SHP77 treated with DMSO at 0.1 percent for 48 hours (cell line): ENCODE measurements at places on chromosomes 12 and 14.

GRCh38 chr14:68866991-68867533 lies 74.2 kb upstream of the ZFP36L1 start:
- no peak for DNase-seq

DNA sequence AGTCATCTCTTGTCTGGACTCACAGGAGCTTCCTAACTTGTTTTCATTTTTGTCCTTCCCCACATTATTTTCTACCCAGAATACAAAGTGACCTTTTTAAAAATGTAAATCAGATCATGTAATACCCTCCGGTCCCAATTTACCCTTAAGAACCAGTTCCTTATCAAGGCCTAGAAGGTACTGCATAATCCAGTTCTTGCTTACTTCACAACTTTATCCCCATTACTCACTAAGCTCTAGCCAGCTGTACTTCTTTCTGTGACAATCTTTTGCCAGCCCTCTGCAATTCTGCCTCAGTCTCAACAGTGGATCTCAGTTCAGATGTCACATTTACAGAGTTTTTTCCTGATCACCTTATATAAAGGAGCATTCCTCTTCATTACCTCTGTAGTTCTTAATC lies 11.6 kb downstream of the RAP1B start:
- no peak for DNase-seq

DNA sequence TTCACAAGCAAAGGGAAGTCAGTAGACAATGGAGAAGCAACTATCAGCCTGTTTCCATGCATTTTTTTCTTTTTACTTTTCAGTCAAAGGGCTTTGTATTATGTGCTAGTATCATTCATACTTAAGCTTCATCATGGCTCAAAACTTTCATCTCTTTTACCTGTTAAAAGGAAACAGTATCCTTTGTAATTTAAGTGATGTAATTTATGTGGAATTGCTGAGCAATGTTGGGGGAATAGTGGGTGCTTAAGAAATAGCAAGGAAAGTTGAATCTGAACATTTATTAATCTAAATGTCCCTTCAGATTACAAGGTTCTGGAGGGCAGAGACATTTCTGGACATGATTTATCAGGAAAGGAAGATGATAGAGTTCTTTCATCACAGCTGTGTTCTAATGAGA lies 915.3 kb downstream of the VRK1 start:
- no peak for DNase-seq

GRCh38 chr12:114936148-114937079 lies 252.4 kb upstream of the TBX3 start:
- DNase-seq, result no peak

DNA sequence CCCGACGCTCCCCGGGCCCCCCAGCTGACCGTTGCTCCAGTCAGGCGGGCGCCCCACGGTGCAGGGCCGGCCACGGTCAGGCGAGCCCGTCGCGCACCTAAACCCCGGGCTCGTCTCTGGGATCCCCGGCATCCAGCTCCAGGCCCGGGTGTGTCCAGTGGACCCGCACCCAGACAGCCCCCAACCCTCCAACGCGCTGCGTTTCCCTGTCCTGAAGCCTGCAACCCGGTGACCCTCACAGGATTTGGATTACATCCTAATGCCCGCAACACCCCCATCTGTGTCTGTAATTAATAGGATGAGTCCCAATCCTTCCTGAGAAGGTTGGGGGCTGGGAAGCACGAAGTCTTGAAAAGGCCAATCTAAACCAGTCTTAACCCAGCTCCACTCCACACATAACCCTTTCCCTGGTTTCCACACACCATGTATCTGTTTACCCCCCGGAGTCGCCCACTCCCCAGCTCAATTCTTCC lies 10.4 kb downstream of the CPNE6 start:
- DNase-seq, result no peak

DNA sequence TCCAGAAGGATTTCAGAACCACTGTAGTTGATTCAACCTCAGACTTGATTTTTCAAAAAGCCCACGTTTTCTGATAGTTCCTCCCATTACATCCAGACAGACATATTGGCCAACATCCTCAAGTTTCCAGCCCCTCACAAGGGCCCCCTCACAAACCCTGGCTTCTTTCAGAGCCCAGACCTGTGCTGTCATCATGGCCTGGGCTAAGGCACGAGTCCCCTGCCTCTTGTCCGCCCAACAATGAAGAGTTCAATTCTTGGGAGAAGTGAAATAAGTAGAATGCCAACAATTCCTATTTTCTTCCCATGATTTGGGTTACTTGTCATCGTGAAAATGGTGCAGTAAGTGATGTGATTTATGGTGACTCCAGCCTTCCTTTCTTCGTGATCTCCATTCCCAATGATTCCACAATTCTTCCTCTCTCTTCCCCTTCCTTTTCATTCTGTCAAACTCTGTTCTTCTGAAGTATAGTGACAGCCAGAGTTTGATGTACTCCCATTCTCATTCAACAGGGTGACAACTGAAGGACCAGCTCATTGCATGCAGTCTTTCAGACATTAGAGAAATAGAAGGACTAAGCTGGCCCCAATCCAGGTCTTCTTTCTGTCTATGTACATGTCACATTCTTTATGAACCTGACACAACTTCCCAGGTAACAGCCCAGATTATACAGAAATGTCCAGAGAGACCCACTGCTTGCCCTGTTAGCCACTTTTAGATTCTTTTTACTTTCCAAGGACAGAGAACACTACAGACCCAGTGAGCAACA lies 29.2 kb downstream of the SPTB start:
- DNase-seq, result no peak

DNA sequence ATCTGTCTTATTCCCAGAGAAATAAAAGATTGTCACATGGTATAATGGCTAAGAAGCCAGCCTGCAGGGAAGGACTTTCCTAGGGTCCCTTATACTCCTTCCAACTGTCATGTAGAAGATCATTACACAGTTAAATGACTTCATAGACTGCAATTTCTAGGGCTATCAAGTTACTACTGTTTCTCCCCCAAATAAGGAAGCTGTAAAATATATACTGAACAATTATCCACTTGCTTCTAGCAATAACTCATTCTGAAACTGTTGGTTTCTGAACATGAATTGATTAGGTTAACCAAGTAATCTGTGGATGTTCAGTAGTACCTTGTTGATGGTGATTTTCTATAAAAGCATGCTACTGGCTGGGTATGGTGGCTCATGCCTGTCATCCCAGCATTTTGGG lies 44.6 kb downstream of the A2ML1 start:
- DNase-seq, result no peak

- no peak for DNase-seq
Measured at GRCh38 chr12:7101694-7102131, 7.3 kb downstream of the C1RL start.

- DNase-seq, result no peak
Measured at GRCh38 chr12:76176940-76177339, 92.5 kb upstream of the NAP1L1 start.

DNA sequence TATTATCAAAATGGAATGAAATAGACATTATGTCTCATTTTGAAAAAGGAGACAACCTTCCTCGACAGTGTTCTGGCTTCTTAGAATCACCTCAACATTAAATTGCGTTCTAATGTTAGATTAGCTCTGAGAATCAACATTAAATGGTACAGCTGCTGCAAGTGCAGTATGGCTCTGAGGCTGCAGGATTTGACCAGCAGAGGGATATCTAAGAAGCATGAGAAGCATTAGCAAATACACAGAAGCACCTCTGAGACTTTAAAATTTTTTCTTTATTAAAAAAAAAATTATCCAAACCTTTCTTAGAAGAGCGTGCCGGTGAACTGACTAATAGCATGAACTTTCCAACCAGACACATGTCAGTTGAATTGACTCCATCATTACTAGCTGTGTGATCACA lies 253.4 kb upstream of the LRIG3 start:
- no peak for DNase-seq

- no peak for DNase-seq
Measured at GRCh38 chr14:101193106-101193844, 289.8 kb upstream of the RTL1 start.

- DNase-seq, result no peak
Measured at GRCh38 chr12:104720339-104721038, 237.6 kb downstream of the SLC41A2 start.

DNA sequence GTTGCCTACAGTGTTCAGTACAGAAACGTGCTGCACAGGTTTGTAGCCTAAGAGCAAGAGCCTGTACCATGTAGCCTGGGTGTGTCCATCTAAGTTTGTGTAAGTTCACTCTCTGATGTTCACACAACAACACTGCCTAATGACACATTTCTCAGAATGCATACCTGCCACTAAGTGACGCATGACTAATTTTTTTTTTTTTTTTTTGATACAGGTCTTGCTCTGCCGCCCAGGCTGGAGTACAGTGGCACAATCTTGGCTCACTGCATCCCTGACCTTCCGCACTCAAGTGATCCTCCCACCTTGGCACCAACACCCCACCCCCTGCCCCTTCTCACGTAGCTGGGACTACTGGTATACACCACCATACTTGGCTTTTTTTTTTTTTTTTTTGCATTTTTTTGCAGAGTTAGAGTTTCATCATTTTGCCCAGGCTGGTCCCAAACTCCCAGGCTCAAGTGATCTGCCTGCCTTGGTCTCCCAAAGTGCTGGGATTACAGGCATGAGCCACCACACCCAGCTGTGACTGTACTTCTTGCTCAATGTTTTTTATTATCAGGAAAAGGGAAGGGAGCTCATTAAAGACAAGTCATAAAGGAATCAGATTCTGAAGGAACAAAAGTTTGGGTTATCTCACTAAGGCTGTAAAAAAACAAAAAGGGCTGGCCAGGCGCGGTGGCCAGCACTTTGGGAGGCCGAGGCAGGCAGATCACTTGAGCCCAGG lies 10.0 kb upstream of the CDC42BPB start:
- no peak for DNase-seq

GRCh38 chr12:53461059-53461458 lies 9.2 kb downstream of the PCBP2 start:
- no peak for DNase-seq

DNA sequence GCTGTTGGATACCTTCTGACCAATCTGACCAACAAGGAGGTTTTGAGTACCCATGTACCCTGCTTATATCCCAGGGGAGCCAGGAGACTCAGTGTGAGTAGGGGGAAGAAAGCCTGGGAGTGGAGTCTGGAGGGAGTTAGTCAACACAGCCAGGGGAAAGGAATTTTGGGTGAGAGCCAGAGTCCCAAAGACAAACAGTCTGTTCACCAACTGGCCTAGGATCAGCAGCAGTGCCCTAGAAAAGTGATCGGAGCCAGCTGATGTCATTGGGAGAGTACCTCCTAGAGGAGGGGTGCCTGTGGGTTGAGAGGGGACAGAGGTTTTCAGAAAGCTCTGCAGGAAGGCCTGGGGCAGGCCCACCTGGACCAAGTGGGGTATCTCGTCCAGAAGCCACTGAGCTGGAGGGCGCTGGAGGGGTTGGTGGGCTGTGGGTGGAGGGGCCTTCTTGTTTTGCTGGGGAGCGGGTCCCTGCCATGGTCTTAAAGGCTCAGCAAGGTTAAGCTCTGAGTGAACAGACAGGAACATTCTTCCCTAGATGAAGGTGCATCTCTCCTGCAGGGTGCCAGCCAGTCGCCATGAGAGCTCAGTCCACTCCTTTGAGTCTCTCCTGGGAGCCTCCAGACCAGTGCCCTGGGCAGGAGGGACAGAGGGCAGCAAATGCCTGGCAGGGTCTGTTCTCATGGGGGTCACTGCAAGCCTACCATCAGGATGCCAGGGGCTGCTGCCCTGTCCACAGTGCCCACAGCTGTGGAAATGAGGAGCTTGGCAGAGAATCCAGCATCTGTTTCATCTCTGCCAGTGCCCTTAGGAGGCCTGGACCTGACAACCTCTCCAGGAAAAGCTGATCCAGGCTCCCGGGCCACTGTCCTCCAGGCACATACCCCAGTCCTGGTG lies 63.6 kb downstream of the CHGA start:
- DNase-seq, result no peak

- no peak for DNase-seq
Measured at GRCh38 chr14:59093902-59094301, 94.6 kb upstream of the DAAM1 start.

GRCh38 chr12:76247026-76247646 lies 101.1 kb downstream of the BBS10 start:
- DNase-seq, result no peak

- DNase-seq, result no peak
Measured at GRCh38 chr12:4216187-4216927, 57.2 kb upstream of the CCND2 start.

DNA sequence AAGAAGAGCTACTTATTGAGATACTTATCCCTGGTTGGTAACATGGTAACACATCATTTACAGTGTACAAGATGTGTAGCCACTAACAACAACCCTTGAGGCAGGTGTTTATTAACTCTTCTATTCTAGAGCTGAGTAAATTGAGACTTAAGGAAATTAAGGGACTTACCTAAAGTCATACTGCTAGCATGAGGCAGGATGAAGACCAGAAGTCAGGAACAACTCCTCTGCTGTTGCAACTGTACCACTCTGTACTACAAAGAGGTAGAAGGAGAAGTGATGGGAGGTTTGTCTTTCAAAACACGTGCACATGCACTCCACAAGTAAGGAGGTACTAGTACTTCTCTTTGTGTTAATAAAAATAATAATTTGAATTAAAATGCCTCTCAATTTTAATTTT lies 79.9 kb downstream of the LLPH start:
- no peak for DNase-seq

GRCh38 chr12:88153959-88154358 lies 11.9 kb downstream of the TMTC3 start:
- DNase-seq, result no peak

GRCh38 chr14:105632010-105632409 lies 105.6 kb downstream of the TMEM121 start:
- no peak for DNase-seq

DNA sequence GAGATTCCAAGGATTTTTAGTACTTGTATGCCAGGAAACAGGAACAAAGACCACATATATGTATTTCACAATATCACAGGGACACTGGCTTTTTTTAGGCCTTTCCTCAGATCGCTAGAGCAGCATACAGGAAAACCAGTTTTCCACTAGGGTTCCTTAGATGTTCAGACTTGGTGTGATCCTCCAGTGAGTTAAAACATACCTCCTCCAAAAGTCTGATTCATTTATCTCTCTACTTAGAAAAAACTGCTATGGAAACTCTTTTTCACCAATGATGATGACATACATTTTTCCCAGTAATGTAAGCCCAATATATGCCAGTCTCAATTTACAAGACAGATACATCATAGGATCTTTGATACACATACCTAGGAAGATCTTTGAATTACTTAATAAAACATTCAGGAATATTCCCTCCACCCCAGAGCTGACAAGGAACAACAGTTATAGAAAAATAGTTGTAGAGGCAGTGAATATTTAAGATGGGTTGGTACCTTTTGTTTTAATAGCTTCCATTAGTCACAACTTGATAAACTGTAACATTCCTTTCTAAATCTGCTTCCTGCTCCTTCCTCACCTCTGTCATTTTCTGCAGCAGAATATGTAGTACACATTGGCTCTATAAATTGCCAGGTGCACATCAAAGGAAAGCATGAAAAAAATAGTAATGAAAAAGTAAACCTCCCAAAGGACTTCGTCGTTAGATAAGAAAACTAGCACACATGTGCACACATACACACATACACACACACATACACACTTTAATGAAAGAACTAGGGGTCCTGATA lies 27.5 kb downstream of the BCAT1 start:
- DNase-seq, result no peak

- no peak for DNase-seq
Measured at GRCh38 chr14:21287168-21287567, 7.3 kb downstream of the RPGRIP1 start.

GRCh38 chr12:106022568-106023012 lies 116.2 kb downstream of the NUAK1 start:
- no peak for DNase-seq

- no peak for DNase-seq
Measured at GRCh38 chr12:575129-575502, 88.1 kb downstream of the NINJ2 start.
